Occipital lobe (tissue), 3 donors: ENCODE measurements at places on chromosomes 7 and 10. TPM values are rescaled to one million over a fixed set of nuclear protein-coding genes. Genes with fewer than 3 reads are reported as not detected.

The HOXA13 gene
- not detected for total RNA-seq

The MYL10 gene
- total RNA-seq: not detected

GRCh38 chr10:4051011-4051640 lies 266.1 kb upstream of the KLF6 start:
- DNase-seq: no peak

The ZNF365 gene
- 29.6 TPM for total RNA-seq

GRCh38 chr10:119302591-119303253 lies 95.4 kb downstream of the GRK5 start:
- DNase-seq: no peak

- DNase-seq: no peak
Observed at GRCh38 chr10:119211176-119211575, 3.8 kb downstream of the GRK5 start.

The GRID2IP gene
- total RNA-seq: 1.2 TPM

The PARD3 gene
- total RNA-seq: 20.6 TPM

DNA sequence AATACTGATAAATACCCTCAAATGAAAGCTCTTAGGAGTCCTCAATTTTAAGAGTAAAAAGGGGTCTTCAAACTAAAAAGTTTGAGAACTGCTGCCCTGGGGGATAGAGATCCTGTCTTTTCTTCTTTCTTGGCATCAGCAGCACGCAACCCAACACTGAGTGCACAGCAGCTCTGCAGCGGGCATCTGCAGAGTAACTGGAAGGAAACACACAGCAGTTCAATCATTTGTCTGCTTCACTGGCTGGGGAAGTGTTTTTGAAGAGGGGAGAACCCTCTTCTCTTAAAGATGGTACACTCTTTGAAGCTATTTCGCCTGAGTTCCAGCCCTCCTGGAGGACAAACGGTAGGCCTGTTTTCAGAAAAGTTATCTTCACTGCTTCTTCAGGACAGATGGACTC lies 193.6 kb downstream of the FGFR2 start:
- no peak for DNase-seq

DNA sequence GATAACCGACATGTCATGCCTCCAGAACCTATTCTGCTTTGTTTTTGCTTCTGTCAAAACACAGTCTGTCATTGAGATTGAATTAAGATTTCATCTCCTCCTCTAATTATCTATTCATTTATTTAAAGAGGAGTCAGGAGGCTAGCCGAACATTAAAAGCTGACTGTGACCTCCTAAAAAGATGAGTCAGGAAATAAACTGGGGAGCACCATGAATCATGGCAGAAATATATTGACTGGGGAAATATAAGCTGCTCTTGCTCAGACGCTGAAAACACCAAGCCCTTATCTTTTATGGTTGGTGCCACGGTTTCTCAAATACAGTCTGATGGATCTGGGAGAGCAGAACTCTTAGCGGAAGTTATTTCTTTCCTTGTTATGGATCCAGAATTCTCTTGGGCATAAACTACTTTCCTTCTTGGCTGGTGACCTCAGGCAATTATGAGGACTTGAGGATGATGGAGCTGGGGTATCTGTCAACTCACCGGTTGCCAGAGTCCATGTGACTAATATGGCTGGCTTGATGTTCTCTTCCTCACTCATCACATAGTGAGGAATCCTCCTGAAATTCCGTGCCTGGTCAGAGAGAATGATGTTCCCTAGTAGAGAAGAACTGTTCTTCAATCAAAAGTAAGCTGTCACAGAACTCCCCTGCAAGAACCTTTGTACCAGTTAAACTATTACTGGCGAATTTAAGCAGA lies 307.6 kb upstream of the PHYHIPL start:
- DNase-seq: no peak

GRCh38 chr10:28391283-28391682 lies 88.4 kb upstream of the MPP7 start:
- no peak for DNase-seq
